Stimulated activated CD8-positive, alpha-beta memory T cell treated with anti-CD3 and anti-CD28 coated beads, Interleukin-4, amount 100 ng/mL, for 1 hour (primary cell): ENCODE measurements at places on chromosomes 6 and 20.

GRCh38 chr20:19928328-19929011, 88.7 kb upstream of the NAA20 start:
- no peak for DNase-seq

DNA sequence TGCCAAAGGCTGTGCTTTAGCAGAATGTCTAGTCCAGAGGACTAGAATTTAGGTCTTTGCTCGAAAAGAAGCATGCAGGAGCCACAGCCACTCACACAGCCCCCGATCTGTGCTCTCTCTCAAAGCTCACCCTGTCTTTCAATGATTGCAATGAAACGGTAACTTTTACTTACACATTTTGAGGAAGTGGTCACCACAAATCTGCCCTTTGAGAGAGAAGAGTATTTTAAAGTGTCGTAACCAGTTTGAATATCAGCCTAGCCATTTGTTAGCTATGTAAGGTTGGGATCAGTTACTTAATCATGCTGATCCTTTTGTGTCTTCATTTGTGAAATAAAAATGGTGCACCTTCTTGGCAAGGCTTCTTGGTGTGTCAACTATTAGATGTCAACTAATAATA, 209.0 kb downstream of the TFAP2A start:
- no peak for DNase-seq

- DNase-seq: no peak
These were observed 11.7 kb upstream of the SCUBE3 start for GRCh38 chr6:35202066-35202546.

DNA sequence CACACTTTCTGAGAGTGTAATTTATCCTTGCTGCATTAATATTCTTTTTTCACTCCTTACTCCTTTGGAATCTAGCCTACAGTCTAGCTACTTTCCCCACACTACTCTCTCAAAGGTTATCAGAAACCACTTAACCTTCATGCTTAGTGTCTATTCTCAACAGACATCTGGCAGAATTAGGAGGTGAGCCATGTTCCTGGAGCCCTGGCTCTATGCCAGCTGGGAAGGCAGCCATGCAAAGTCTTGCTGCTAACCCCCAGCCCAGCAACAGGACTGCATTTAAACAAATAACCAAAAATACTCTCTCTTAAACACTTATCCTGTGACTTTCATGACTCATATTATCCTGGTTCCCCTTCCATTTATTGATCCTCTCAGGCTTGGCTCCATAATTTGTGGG, 260.2 kb downstream of the BCKDHB start:
- no peak for DNase-seq

DNA sequence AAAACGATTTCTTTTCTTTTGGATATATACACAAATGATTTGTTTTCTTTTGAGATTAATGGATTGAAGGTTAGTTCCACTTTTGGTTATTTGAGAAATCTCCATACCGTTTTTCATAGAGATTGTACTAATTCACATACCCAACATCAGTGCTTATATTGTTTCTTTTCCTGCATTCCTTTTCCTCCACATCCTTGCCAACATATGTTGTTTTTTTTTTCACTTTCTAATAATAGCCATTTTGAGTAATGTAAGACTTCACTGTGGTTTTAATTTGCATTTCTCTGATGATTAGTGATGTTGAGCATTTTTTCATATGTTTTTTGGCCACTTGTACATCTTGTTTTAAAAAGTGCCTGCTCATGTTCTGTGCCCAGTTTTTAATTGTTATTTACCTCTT, 846.4 kb upstream of the EYS start:
- DNase-seq: no peak

- DNase-seq: no peak
These were observed 2.4 kb downstream of the COL11A2 start for GRCh38 chr6:33189625-33190448.

- DNase-seq: no peak
These were observed 162.1 kb downstream of the PHF3 start for GRCh38 chr6:63797721-63798120.

- no peak for DNase-seq
These were observed 244.4 kb downstream of the GMPR start for GRCh38 chr6:16482702-16483314.

GRCh38 chr6:25411316-25411950, 132.3 kb downstream of the CARMIL1 start:
- DNase-seq: no peak

DNA sequence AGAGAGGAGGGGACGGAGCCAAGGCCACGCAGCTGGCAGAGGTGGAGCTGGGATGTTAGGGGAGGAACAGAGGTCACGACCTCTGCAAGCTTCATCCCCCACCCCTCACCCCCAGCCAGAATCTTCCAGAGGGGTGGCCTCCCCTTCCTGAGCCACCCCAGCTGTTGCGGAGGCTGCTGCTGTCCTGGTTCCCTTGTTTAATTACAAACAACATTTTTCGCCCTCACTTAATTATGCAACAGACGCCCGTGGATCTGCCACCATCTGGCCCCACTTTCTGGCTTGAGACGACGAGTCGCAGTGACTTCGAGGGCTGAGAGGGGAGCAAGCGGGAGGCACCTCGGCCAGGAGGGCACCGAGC, 153.7 kb upstream of the PTPN1 start:
- no peak for DNase-seq

GRCh38 chr6:157089258-157089657, 234.1 kb downstream of the TMEM242 start:
- no peak for DNase-seq

DNA sequence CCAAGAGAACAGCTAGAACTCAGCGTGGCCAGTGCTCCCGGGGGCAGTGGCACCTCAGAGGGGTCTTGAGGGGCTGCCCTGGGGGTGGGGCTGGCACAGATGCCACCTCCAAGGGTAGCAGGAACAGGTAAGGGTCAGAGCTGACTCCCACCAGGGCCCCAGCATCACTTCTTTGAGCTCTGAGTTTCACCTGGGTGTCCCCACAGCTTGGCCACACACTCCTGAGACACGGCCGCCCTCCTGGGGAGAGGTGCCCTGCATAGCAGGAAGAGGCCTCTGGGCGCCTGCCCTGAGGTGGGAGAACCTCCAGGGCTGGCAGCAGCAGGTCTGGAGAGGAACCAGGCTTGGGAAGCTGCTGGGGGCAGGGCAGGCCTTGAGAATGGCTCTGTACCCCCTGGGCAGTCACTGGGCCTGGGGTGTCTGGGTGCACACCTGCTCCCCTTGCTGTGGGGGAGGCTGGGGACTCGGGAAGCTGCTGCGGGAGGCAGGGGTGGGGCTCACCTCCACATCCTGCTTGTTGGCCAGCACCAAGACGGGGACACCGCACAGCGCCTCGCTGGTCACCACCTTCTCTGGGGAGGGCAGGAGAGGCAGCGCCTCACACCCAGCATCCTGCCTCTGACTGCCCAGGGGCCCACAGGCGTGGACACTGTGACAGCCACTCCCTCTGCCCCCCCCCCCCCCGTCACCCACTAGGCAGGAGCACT, 5.0 kb downstream of the TNFRSF6B start:
- DNase-seq: no peak

DNA sequence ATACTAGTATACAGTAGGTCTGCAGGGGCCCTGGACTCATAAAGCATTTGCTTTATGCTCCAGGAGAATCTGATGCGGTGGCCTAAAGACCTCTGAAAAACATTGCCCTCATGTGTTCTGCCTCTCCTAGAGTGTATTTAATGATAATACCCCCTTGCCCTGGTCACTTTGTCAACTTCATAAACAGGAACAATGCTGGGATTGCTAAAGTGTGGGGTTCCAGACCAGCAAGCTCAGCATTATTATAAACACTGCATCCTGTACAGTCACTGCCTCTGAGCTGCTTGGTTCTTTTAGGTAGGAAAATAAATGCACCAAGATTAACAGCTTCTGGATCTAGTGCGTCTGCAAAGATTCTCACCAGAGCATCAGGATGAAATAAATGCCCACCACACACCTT, 12.2 kb downstream of the TREM1 start:
- DNase-seq: no peak

- DNase-seq: no peak
These were observed 43.7 kb upstream of the HFE start for GRCh38 chr6:26043384-26044139.

DNA sequence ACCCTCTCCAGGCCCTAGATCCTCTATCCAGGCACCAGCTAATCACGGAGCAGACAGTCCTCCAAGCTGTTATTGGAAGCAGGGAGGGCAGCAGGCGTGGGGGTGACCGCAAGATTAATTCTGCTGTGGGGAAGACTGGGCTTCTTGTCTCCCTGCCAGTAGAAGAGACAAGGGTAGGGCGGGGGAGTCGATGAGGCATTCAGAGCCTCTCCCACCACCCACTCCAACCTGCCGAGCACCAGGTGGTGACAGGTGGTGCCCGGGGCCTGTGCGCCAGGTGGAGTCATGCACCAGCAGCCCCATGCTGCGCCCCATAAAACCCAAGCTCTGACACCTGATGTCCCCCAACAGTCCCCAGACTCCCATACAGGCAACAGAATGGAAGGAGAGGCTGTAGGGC, 89.6 kb downstream of the CDH22 start:
- no peak for DNase-seq

DNA sequence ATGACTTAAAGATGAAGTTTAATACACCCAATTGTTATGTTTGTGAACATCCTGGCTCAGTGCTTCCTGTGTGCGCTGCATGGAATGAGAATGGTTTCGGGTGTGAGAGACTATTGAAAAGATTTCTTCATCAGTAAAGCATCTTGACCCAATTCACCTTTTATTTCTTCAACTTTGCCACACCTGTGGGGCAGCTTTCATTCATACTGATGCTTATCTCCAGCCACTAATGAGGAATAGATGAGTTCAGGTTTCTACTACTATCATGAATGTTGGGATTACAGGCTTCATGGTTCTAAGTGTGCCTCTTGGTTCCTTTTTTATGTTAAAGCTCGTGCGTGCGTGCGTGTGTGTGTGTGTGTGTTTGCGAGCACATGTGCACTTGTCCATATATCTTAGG, 373.7 kb upstream of the SOX4 start:
- no peak for DNase-seq

DNA sequence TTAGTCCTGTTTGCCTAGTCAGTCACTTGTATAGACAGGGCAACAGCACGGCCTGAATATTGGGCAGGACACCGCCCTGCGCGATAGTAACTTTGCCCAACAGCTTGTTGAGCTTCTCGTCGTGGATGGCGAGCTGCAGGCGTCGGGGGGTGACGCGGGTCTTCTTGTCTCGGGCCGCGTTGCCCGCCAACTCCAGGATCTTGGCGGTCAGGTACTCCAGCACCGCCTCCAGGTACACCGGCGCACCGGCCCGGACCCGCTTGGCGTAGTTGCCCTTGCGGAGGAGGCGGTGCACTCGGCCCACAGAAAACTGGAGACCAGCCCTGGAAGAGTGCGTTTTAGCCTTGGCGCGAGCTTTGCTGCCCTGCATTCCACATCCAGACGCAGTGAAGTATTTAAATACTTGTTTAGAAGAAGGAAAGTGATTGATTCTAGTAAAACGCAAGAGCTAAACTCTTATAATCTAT, 92.8 kb upstream of the BTN3A2 start:
- no peak for DNase-seq

DNA sequence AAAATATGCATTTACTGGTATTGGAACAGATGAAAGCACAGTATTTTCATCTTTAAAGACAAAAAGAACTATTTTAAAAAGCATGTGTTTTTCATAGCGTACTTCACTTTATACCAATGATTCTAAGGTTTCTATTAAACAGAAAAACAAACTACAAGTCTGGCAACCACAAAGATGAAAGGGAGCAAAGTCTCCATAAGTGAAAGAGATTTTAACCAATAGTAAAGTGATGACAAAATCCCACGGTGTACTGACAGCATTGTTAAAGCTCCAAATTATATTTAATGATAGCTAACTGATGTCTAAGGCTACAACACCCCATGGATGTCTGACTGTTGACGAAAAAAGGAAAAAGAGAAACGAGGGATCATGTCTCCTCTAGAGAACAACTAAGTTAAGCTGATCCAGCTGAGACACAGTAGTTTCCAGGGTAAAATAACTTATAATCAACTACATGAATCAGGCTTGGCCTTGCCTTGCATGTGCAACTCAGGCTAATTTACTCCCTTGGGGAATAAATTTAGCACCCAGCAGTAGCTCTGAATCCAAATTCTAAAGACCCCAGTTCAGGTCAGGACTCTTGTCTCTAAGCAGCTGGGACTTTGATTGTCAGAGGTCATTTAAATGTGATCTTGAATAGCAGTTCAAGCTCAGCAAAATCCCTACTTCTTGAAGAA, 56.0 kb upstream of the TAB2 start:
- DNase-seq: no peak

- no peak for DNase-seq
These were observed 43.7 kb downstream of the PHACTR1 start for GRCh38 chr6:12760226-12760625.

GRCh38 chr20:55934146-55934545, 71.2 kb downstream of the CBLN4 start:
- no peak for DNase-seq

DNA sequence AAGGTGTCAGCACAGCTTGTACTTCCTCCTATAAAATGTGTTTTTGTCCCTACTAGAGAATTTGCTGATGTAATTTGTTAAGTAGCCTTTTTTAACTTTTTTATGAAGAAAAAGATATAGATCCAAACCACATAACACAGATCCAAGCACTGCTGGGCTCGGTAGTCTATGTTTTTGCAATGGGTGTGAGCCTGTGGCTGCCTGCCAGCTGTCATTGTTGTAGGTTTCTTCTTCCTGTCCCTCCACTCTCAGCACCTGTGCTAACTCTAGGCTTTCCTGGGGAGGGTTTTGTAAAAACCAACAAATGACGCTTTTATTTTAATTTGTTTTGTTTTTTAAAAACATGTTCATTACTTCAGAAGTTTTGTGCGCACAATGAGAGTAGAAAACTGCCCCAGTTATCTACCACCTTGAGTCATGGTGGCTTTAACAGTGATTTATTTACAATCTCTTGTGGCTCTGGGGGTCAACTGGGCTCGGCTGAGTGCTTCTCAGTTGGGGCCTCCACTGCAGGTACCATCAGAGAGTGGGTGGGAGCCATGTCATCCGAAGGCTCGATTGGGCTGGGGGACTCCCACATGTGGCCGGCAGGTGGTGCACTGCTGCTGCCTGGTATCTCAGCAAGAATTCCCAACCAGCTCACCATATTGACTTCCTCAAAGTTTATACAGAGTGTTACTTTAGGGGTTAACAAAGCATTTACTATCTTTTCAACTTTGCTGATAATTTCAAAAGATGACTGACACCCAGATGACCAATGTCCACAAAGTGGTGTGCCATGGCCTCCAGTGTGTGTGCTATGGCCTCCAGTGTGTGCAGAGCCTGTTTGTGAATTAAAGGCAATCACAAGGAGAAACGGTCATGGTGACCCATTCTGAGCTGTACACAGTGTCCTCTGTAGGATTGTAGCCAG, 3.0 kb upstream of the CCR6 start:
- no peak for DNase-seq

DNA sequence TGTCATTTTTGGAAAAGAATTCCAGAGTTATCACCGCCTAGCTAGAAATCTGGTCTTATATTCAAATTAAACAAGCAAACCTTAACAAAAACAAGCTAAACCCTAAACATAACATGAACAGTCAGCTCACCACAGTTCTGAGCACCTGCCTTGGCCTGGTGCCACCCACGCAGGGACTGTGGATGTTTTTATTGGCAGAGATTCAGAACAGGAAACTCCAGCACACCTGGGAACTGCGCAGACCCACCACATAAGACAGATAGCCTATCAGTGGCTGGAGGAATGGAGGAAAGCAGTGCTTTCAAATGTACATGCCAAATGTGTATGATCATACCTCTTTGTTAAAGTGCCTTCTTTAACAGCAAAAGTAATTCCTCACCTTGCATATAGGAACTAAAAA, 8.9 kb downstream of the SLC16A10 start:
- no peak for DNase-seq
